ENCODE measurements at places on chromosomes 1 and 21.

DNA sequence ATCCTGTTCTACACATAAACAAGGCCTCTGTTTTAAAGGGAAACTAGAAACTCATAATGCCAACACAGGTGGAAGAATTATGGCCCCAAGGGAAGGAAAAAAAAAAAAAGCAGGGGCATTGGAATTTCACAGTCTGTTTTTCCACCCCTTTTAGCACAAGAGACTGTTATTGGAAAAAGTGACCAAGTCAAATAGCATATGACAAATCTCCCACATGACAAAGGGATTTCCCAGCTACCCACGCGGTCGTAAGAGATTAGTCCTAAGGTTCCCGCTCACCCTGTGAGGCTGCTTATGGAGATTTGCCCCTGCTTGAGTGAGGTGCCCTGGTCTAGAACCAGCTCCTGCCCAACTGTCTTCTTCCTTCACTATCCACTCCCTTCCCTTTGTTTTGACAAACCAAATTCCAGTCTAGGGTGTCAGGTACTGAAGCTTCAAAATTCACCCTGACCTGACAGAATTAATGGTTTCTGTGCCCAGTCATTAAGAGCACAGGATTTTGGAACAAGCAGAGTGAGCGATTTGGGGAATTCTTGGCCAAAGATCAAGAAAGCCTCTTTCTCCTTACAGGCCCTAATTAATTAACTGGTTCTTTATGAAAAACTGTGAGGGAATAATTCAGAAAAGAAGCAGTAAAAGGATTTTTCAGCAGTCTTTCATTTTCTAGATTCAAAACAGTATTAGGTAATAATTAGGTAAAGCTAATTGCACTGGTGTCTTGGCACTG, 107.3 kb downstream of the NMNAT2 start:
- H3K36me3 ChIP-seq = no peaks in the 10 kb centered on the region
- H3K27ac ChIP-seq = peak overlapping the region; percentile 92
- H3K4me1 ChIP-seq = peaks cover 57% of the 10 kb centered on the region

DNA sequence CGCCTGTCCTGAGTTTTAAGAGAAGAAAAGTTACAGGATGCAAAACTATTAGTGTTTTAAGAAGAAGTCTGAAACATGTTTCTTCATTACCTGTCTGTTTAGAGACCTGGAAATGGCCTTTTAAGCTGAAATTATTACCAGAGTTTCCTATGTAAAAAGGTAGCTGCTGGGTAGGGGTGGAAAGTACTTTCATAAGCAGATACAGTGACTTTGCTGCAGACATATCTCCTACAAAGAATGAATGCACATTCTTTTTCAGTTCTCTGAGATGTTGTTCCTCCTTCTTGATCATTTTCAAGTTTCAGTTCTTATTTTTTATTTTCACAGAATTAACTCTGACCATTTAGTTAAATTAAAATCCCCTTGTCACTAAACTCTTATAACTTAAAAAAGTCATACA, 1329.6 kb downstream of the KCNT2 start:
- no peak overlapping the region for H3K4me3 ChIP-seq
- DNase-seq = no peak
- H3K27ac ChIP-seq = no peak overlapping the region
- H3K27me3 ChIP-seq = no peaks in the 10 kb centered on the region

DNA sequence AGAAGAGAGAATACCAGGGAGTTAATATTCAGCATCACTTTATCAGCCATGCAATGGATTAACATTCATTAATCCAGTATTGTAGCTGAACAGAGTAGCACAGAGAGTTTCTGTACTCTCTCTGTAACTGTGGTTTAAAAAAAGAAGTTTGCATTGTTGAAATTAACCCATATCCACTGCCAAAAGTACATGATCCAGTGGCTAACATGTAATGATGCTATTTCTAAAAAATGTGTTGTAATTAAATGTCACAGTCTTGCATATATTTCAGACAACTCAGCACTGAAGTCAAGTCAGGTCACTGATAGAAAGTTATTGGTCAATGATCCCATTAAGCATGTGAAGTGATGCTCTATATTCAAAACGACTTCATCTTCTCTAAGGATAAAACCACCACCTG, 141.3 kb downstream of the NRIP1 start:
- no peaks in the 10 kb centered on the region for H3K36me3 ChIP-seq
- H3K4me1 ChIP-seq = peaks cover 19% of the 10 kb centered on the region
- H3K4me3 ChIP-seq = no peak overlapping the region
- no peaks in the 10 kb centered on the region for H3K27me3 ChIP-seq
- DNase-seq = no peak
- H3K27ac ChIP-seq = no peak overlapping the region

DNA sequence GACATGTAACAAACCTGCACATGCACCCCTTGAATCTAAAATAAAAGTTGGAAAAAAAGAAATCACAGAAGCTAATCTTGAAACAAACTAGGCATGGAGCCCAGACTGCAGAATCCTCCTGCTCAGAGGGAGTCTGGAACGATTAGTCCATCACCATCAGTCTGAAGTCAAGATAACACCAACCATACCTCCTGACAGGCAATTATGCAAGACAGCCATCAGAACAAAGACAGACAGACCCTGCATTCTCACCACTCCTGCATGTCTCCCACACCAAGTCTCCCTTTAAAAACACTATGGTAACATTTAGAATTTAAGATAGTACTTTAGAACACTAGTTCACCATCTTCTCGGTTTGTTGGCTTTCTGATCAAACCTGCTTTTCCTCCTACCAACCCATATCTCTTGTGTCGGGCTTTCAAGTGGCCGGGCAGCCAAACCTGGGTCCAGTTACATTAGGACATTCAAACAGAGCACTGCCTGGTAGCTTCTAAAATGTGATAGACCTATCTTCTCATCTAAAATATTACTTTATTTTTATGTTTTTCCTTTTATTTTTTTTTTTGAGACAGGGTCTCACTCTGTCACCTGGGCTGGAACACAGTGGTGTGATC, 10.1 kb downstream of the YARS1 start:
- H3K4me3 ChIP-seq = no peak overlapping the region
- DNase-seq = no peak
- peaks cover 28% of the 10 kb centered on the region for H3K36me3 ChIP-seq

DNA sequence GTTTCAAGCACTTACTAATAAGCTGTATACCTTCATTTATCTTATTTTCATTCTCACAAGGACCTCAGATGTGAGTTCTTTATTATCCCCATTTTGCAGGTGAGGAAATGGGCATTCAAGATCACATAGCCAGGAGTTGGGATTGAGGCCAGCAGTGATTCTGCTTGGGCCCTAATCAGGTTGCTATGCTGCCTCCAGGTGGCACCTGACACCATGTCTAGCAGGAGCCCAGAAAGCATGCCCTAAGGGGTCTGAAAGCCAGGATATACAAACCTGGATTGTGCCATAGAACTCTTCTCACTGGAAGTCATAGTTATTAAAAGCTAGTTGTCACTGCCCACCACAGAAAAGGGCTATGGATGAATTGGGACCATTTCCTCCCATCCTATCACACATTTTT, 61.1 kb downstream of the FYB2 start:
- DNase-seq = no peak
- no peaks in the 10 kb centered on the region for H3K36me3 ChIP-seq
- no peak overlapping the region for H3K27ac ChIP-seq
- H3K27me3 ChIP-seq = no peaks in the 10 kb centered on the region
- H3K4me1 ChIP-seq = peaks cover 3% of the 10 kb centered on the region

GRCh38 chr1:32716312-32717148, 14.0 kb upstream of the SYNC start:
- no peak for DNase-seq
- no peak overlapping the region for H3K27ac ChIP-seq
- H3K4me3 ChIP-seq = no peak overlapping the region
- H3K4me1 ChIP-seq = peaks cover 7% of the 10 kb centered on the region
- H3K27me3 ChIP-seq = no peaks in the 10 kb centered on the region

DNA sequence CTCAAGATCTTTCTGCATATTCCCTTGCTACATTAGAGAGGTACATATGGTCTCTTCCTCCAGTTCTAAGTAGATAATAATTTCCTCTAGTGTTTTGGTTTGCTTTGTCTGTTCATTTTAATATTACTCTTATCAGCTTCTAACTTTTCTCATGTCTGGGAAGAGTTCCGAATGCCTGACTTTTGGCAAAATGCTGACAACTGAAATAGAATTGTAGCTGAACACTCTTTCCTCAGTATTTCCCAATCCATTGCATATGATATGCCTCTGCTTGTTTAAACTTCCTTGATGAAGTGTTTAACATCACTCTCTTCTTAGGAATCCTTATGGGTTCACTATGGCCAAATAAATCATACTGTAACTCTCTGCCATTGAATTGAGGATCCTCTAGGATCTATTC, 1510.1 kb downstream of the MRPL39 start:
- H3K27ac ChIP-seq = no peak overlapping the region
- no peak overlapping the region for H3K4me3 ChIP-seq
- H3K4me1 ChIP-seq = no peaks in the 10 kb centered on the region
- no peaks in the 10 kb centered on the region for H3K27me3 ChIP-seq

DNA sequence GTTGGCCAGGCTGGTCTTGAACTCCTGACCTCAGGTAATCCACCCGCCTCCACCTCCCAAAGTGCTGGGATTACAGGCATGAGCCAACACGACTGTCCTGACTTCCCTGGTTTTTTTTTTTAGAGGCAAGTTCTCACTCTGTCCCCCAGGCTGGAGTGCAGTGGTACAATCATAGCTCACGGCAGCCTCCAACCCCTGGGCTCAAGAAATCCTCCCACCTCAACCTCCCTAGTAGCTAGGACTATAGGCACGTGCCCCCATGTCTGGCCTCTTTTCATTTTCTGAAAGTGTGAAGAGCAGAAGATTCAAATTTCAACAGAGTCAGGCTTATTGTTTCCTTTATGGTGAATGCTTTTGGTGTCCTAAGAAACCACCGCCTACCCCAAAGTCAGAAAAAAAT, 21.7 kb upstream of the SOX13 start:
- H3K27ac ChIP-seq = no peak overlapping the region
- no peaks in the 10 kb centered on the region for H3K27me3 ChIP-seq
- H3K4me3 ChIP-seq = no peak overlapping the region
- no peaks in the 10 kb centered on the region for H3K4me1 ChIP-seq
- H3K36me3 ChIP-seq = no peaks in the 10 kb centered on the region
- DNase-seq = no peak

GRCh38 chr1:219174460-219175211, 958 bp downstream of the LYPLAL1 start:
- H3K27me3 ChIP-seq = no peaks in the 10 kb centered on the region
- H3K4me3 ChIP-seq = peak overlapping the region; percentile 93
- H3K36me3 ChIP-seq = no peaks in the 10 kb centered on the region
- H3K4me1 ChIP-seq = peaks cover 37% of the 10 kb centered on the region
- DNase-seq = no peak
- H3K27ac ChIP-seq = peak overlapping the region; percentile 97

DNA sequence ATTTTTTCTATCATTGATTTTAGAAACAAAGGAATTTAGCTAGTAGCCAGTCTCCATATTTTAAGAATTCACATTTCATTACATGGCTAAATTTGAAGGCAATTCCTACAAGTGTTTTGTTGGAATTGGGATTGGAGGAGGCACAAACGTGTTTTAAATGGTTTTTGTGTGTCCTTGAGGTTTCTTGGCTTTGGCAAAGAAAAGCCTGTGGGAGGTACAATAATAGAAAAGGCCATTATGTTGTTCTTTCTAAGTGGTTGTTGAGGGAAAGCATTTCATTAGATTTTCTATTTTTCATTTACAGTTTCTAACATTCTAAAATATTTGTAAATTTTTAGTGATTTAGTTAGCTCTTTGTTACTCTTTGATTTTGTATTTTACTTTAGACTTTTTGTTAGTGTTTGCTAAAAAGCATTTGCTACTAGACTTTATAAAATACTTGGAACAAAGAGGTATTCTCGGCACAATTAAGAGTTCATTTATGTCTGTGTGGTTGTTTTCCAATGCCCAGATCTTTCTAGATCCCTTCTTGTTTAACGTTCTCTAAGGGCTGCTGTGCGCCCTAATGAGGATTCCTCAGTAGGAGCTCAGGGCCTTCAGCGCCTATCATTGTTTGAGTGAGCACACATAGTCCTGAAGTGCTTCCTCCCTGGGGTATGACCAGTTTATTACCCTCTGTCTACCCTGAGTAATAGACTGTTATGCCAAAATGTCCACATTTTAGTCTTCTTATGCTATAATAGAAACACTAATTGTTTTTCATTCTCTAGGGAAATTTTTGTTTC, 70.0 kb upstream of the KIAA1614 start:
- peaks cover 21% of the 10 kb centered on the region for H3K4me1 ChIP-seq
- no peaks in the 10 kb centered on the region for H3K27me3 ChIP-seq
- H3K27ac ChIP-seq = peak overlapping the region; percentile 2
- H3K4me3 ChIP-seq = no peak overlapping the region
- H3K36me3 ChIP-seq = peaks cover 4% of the 10 kb centered on the region

DNA sequence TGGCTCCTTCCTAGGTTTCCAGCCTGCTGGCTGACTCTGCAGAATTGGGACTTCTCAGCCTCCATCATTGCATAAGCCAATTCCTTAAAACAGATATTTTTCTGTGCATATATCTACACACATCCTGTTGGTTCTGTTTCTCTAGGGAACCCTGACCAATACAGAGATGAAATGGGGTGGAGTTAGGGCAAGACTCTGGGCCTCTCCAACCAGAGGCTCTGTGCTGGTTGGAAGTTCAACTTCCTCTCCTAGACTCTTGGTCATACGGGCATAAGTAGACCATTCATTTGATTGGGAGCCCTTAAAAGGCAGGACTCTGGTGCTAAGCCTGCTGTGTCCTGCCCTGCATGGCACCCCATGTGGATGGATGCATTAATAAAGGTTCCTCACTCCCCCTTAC, 55.0 kb downstream of the CNIH3 start:
- H3K36me3 ChIP-seq = peaks cover 2% of the 10 kb centered on the region
- H3K27ac ChIP-seq = no peak overlapping the region
- H3K4me1 ChIP-seq = no peaks in the 10 kb centered on the region
- no peak overlapping the region for H3K4me3 ChIP-seq

DNA sequence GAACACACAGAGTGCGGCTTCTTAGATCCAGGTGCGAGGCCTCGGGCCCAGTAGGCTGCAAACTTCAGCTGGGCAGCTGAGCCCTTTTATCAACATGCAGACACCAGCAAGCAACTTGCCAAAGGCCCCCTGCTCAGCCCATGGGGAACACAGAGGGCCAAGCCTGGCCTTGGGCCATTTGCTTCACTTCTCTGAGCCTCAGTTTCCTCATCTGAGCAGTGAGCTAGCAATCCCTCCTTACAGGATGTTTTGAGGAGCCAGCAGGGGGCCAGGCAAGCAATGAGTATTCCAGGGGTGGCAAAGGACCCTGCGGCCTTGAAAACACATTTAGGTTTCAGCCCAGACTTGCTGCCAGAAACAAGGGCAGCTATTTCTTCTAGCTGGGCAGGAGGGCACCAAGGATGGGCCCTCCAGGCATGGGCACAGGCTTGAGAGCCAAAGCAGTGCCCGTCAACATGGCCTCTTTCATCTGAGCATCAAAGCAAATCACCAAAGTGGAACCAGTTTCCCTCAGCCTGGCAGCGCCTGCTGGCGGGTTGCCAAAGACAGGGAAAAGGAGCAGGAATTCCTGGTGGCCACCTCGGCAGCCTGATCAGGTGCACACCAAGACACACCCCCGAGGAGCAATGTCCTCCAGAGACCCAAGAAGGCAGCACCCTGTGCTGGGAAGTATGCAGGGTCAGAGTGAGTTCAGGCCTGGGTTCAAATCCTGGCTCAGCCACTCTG, 1.4 kb downstream of the MATN1 start:
- H3K4me3 ChIP-seq = no peak overlapping the region
- peaks cover 4% of the 10 kb centered on the region for H3K36me3 ChIP-seq
- H3K27me3 ChIP-seq = no peaks in the 10 kb centered on the region
- H3K4me1 ChIP-seq = peaks cover 9% of the 10 kb centered on the region
- no peak overlapping the region for H3K27ac ChIP-seq

- H3K4me1 ChIP-seq = peaks cover 7% of the 10 kb centered on the region
- no peaks in the 10 kb centered on the region for H3K27me3 ChIP-seq
- H3K36me3 ChIP-seq = no peaks in the 10 kb centered on the region
- no peak overlapping the region for H3K4me3 ChIP-seq
- H3K27ac ChIP-seq = no peak overlapping the region
Measured at GRCh38 chr1:180633057-180634056, 1.5 kb downstream of the XPR1 start.

Measured in chondrocyte (in vitro differentiated cells).